ENCODE measurements at places on chromosomes 13 and 19.

DNA sequence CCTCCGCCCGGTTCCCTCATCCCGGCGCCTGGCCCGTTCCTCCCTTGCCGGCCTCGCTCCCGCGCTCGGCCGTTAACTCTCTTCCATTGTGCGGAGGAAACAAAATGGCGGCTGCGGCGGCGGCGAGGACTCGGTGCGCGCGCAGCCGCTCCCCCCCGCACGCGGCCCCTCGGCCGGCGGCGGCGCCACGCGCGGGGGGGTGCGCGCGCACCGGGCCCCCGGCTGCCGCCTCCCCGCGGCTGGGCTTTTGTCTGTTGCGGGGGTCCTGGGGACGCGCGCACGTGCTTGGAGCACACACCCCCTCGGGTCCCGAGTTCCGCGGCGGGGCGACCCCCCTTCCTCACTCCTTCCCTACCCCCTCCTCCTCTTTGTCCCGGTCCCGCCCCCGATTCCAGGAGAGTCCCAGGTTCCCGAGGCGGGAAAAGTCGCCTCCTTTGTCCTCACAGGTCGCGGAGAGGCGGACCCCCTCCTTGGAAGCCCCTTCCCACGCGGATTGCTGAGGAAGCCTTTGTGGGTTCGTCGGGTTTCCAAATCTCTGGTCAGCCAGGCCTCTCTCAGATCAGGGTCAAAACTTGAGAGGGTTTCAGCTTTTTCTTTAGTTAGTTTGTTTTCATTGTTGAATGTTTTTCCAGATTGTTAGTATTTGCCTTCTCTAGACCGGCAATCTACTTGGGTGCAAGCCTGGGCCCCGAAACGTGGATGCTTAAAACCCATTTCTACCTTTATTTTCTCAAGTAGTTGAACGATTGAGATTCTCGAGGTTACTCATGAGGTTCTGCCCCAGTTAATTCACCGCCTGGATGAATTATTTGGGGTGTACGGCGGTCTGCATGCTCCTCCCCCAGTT is 687 bp downstream of the ILF3 start:
- peak; percentile 75 for DNase-seq

GRCh38 chr19:19160461-19161035 is 9.5 kb downstream of the MEF2B start:
- peak; percentile 18 for DNase-seq

DNA sequence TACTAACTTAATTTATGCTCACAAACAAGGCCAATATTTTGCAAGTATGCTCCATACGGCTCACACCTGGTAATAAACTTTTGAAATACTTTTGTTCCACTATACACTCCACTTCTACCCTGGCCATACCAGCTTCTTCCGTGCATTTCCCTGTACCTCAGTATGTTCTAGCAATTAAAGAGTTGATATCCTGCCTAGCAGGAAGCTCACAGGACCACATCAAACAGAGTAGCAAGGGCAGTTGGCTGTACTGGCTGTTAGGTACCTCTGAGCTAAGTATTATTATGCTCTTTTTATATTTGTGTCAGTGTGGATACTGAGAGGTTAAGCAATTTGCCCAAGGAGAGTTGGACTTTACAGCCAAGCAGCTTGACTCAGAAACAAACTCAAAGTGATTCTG is 257.7 kb downstream of the SLITRK6 start:
- DNase-seq, result no peak

DNA sequence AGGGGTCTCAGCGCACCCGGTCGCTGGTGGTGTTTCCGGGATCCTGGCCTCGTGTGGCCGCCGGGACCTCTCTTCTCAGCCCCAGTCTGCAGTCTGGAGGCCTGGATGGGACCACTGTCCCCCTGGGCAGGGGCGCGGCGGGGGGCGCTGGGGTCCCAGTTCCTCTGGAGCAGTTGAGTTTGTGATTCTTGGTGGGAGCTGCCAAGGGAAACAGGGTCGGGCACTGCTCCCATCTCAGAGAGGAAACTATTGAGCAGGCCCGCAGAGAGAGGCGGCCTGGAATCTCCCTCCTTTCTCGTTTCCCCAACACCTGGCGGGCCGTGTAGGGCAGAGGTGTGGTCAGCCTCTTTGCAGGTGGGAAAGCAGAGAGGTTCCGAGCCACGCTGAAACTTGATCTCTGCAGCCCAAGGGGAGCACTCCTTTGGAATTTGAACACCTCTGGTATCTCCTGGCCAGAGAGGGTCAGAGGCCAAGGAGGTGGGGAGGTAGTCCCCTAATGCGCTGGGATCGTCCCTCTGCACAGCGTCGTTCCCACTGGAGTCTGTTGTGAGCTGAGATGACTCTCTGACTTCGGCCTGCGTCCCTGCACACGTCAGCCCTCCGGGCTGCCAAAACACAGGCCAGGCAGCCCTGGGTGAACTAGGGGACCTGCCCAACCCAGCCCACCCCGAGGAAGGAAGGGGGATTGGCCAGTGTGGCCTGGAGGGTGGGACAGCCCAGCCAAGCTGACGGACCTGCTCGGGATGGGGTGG is 741 bp downstream of the PLEKHF1 start:
- peak; percentile 34 for DNase-seq

- no peak for DNase-seq
Observed at GRCh38 chr13:42808341-42808940, 27.1 kb downstream of the FAM216B start.

DNA sequence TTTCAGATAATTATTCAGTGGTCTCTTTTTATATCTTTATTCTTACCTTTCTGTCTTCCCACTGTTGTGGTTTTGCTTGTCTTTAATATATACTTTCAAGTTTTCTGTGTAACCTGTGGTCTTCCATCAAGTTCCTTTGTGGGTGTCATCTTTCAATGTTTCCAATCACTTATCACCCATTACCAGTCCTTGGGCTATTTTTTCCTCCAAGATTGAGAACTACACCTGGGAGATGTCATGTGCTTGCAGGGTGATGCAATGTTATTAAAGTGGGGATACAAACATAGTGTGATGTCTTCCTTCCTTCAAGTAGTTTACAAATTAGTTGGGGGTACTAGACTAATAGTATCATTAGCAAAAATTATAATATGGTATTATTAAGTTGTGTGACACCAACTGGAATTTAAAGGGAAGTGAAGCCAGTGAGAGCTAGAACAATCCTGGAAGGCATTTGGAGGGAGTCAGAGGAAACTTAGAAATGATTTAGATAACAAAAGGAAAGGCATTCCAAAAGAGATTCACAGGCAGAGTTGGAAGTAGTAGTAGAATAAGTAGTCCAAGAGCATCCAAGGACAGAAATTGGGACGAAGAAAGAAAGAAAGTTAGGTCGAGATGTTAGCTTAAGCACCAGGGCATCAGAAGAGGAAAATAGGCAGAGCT is 3.4 kb downstream of the FNDC3A start:
- no peak for DNase-seq

DNA sequence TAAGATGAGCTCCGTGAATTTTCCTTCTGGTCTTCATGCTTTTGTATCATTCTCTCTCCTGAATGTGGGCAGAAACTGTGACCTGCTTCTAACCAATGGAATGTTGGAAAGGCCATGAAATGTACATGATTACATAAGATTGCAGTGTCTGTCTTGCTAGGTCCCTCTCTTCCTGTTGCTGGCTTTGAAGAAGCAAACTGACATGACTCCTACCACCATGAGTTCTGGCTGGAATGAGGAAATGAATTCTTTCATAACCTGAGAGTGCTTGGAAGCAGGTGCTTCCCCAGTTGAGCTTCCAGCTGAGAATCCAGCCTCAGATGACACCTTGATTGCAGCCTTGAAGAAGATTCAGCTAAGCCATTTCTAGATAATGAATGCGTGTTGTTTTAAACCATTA is 275.0 kb upstream of the MIR17HG start:
- no peak for DNase-seq

DNA sequence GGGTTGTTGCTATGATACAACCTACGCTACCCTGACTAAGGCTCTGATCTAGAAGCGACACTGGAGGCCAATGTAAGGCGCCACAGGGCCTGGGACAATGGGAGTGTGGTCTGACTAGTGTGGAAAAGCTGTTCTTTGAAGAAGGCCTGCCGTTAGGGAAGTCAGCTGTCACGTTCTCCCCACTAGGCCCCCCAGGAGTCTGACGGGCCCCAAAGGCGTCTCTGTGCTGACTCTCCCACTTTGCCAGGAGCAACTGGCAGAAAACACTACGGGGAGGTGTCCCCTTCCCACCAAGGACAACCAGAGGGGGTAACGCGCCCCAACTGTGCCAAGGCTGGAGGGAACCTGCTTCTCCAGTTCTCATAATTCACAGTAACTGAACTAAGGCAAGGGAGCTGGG is 25.3 kb upstream of the EIF3G start:
- DNase-seq, result no peak

GRCh38 chr13:23571431-23571830 is 1.2 kb downstream of the TNFRSF19 start:
- DNase-seq, result no peak

GRCh38 chr13:98476106-98476505 is 100.8 kb downstream of the STK24 start:
- peak; percentile 66 for DNase-seq

- peak; percentile 73 for DNase-seq
Observed at GRCh38 chr19:45443462-45444317, 20.0 kb upstream of the ERCC1 start.

DNA sequence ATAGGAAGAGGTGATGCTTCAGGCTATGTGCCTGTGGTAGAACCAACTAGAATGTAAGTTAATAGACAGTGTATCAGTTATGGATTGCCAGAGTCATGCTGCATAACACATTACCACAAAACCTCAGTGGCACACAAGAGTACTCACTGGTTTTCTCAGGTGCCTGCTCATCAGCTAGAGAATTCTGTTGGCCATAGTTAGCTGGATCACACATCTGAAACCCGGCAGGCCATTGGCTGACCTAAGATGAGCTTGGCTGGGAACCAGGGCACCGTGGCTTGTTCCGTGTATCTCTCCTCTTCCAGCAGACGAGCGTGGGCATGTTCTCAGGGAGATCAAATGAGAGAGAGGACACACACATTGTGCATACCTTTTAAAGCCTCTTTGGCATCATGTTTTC is 76.7 kb downstream of the TEX26 start:
- no peak for DNase-seq

GRCh38 chr19:30174791-30175190 is 197.4 kb upstream of the ZNF536 start:
- DNase-seq, result no peak

- DNase-seq, result no peak
Observed at GRCh38 chr19:11256189-11256588, 6.1 kb downstream of the DOCK6 start.

DNA sequence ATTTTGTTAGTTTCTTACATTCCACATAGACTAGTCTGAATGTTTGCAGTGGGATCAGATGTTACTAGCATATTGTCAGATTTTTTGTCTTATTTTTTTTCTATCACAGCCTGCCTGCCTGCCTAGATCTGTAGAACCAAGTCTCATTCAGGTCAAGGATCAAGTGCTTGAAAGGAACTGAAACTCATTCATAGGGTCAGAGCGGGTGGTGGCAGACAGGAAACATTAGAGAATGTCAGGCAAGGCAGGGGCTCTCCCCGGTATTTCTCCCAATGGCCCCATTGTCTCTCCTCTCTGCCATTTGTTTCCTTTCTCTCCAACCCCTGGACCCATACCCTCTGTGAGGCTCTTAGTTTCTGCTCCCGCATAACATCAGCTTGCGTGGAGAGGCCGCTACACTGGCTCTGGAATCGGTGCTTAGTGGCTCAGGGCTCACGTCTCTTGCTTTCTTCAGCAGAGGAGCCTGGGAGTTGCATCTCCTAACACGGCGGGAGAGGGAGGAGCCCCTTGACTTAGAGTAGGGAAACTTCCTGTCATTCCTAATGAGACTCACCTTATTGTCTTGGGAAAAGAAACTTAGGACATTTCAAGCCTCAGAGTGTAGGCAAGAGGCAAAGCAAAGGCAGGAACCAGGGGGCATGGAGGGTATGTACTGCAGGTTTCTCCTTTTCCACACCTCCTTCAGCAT is 35.6 kb upstream of the SPATA13 start:
- DNase-seq, result no peak

DNA sequence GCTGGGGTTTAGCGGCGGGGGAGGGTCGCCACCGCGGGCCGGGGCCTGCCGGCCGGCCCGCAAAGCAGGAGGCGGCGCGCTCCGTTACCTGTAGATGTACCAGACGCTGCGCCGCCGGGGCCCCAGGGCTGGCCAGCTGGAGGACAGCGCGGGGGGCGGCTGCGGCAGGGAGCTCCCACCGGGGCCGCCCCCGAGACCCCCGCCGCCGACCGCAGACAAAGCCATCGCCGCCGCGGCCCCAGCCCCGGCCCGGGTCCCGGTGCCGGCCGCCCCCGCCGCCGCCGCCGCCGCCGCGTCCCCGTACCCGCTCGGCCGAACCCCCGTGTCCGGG is 24.8 kb downstream of the SHANK1 start:
- no peak for DNase-seq

- DNase-seq, result peak; percentile 23
Observed at GRCh38 chr13:110471833-110472162, 89.7 kb downstream of the RAB20 start.

DNA sequence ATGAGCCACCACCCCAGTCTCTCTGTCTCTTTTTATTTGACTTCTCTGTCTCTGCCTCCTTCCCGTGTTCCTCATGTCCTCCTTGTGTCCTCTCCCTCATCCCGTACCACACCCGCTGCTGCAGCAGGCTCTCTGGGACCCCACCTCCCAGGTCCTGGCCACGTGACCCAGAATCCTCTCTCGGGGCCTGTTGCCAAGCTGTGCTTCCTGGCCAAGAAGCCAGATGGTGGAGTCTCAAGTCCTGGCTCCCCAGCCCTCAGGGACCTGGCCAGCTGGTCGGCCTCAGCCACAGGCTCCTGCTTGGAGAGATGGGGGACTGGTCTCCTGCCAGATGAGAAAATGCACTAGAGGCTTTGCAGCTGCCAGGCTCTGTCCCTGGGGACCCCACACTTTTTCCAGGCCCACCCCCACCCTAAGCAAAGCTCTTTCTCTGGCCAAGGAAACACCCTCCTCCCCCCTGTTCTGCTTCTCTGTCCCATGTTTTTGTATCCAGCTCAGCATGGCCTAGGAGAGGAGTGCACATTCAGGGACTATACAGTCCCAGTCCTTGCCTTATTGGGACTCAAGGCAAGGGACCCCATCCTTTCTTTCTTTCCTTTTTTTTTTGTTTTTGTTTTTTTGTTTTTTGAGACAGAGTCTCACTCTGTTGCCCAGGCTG is 34.3 kb upstream of the SHKBP1 start:
- DNase-seq, result no peak

GRCh38 chr19:55068950-55069864 is 6.3 kb upstream of the RDH13 start:
- DNase-seq, result no peak

- peak; percentile 80 for DNase-seq
Observed at GRCh38 chr19:43464134-43464775, 1.2 kb downstream of the LYPD3 start.

DNA sequence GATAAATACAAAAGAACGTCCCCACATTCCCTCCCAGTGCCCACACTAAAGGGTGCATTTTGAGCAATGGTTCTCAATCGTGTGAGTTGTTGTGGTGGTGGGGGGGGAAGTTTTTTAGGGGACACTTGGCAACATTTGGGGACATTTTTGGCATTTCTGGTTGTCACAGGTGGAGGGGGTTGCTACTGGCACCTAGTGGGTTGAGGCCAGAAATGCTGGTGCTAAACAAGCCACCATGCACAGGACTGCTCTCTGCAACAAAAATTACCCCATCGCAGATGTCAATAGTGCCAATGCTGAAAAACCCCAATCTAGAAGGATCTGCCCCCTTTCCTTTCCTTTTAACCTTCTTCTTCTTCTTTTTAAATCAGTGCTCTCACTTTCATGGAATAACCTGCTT is 453.3 kb downstream of the TSHZ3 start:
- no peak for DNase-seq

Data from stimulated activated naive CD8-positive, alpha-beta T cell treated with anti-CD3 and anti-CD28 coated beads, Interleukin-15, Interleukin-2, amounts not matched to agents 100 U/mL and 50 U/mL, for 24 hours (primary cell).